ENCODE measurements at places on chromosomes 13 and 19. TPM values are rescaled to one million over a fixed set of nuclear protein-coding genes. Genes with fewer than 3 reads are reported as not detected.
A peak's percentile ranks its signal among the peaks of the same experiment; 100 is the strongest.

DNA sequence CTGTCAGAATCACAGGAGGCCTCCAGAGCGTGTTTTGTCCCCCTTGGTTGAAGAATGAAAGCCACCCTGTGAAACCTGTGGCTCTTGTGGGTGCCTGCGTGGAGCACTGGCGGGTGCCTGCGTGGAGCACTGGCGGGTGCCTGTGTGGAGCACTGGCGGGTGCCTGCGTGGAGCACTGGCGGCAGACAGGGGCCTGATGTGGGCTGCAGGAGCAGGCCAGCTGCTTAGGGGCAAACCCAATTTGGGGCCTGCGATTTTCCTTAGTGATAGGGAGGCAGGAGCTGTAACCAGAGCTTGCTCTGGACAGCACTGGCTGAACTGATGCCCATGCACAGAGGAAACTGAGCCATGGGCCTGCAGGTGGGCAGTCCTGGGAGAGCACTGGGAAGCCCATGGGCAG, 24.3 kb downstream of the ARHGEF7 start:
- no peak for DNase-seq

- no peak for DNase-seq
Observed at GRCh38 chr19:7521551-7522071, 813 bp upstream of the MCOLN1 start.

DNA sequence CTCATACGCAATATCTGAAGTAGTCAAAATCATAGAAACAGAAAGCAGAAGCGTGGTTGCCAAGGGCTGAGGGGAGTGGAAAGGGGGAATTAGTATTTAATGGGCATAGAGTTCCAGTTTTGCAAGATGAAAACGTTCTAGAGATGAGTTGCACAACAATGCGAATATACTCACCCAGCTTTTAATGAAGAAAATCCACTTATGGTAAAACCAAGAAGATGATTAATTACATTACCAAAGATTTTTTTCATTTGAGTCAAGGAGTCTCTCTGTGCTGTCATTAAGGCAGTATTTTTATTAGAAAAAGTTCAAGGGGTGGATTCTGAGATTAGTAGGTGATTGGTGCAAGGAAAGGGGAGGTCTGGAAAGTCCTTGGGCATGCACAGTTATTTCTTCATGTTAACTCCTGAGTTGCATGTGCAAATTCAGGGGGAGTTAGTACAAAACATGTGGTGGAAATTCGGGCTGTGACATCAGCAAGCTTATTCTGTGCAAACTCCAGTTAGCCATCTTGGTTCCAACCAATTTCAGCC, 6.9 kb upstream of the CBY2 start:
- no peak for DNase-seq

GRCh38 chr13:47553329-47553977, 447.6 kb downstream of the SUCLA2 start:
- no peak for DNase-seq

GRCh38 chr13:21010621-21011020, 50.8 kb downstream of the LATS2 start:
- no peak for DNase-seq

DNA sequence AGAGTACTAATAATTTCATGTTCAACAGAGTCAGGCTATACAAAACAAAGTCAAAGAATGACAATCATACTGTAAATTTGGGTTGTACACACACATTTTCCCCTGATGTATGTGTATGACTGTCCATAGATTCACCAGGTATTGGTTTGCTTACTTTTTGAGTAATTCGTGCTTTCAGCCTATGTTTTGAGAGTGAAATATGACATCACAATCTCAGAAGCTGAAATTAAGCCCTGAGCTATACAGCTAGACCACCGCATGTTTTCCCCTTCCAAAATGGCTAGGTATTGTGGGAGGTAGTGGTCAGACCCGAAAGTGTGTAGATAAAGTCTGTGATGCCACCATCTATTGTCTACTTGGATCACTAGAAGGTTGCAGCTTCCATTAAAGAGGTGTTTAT, 102.8 kb downstream of the KATNAL1 start:
- DNase-seq, result no peak

DNA sequence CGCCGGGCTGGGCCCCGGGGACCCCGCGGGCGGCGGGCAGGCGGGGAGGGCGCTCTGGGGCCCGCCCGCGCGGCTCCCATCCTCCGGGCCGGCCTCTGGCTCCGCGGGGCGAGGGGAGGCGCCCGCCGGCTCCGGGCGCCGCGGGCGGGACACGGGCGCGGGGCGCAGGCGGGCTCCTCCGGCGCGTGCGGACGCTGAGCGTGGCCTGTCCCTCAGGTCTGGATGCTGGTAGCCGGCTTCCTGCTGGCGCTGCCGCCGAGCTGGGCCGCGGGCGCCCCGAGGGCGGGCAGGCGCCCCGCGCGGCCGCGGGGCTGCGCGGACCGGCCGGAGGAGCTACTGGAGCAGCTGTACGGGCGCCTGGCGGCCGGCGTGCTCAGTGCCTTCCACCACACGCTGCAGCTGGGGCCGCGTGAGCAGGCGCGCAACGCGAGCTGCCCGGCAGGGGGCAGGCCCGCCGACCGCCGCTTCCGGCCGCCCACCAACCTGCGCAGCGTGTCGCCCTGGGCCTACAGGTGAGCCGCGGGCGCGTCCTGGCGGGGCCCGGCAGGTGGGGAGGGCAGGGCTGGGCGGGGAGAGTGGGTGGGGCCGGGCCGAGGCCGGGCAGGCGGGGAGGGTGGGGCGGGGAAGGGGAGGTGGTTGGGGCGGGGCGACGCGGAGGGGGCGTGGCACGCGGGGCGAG, 420 bp downstream of the IL17D start:
- peak; percentile 87 for DNase-seq

GRCh38 chr19:41525989-41526388, 50.0 kb upstream of the CEACAM21 start:
- DNase-seq, result no peak

DNA sequence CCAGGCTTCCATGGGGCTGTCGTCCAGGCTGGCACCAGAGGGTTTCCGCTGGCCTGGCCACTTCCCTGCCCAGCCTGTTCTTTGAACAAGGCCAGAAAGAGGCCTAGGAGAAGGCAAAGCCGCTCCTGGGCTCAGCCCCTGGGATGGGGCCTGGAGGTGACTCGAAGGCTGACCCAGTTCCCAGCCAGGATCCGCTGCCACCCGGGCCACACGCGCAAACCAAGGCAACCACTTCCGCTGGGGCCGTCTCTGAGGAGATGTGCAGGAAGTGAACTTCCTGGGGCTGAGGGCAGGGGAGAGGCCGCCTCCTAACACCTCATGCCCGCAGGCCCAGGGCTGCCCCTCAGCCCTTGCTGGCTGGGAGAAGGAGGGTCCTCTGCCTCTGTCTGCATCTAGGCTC, 15.2 kb downstream of the PLEKHF1 start:
- peak; percentile 87 for DNase-seq

DNA sequence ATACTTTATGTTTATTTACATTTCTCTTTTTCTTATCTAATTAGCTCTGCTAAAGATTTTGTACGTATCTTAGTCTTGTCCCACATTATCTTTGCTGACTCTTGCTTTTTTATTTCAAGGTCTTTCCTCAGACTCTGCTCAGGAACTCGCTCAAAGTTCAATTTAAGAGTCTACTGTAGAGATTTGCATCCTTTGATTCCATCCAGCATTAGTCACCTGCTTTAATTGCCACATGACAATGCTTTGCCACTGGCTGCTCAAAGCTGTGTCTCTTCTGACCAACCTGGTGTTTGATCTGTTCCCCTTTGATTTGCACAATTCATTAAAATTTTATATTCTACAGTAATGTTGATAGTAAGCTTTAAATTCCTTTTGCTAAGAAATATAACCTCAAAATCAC, 157.9 kb upstream of the FREM2 start:
- no peak for DNase-seq

DNA sequence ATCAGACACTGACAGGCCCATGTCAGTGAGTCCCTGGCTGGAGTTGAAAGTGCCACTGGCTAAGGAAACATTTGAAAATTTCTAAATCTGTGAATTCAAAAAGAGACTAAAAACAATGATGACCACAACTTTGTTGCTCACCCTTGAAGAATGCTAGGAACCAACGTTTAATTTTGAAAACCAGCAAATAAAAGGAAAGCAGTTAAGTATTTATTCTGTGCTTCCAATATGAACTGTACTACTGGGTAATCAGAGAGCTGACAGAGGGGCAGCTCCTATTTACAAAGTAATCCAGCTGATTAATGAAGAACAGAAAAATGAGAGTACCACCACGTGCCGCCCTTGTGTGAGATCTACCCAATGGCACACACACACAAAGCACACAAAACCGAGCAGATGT, 44.7 kb upstream of the LATS2 start:
- DNase-seq, result no peak

- DNase-seq, result no peak
Observed at GRCh38 chr13:101763191-101763590, 310.7 kb downstream of the ITGBL1 start.

DNA sequence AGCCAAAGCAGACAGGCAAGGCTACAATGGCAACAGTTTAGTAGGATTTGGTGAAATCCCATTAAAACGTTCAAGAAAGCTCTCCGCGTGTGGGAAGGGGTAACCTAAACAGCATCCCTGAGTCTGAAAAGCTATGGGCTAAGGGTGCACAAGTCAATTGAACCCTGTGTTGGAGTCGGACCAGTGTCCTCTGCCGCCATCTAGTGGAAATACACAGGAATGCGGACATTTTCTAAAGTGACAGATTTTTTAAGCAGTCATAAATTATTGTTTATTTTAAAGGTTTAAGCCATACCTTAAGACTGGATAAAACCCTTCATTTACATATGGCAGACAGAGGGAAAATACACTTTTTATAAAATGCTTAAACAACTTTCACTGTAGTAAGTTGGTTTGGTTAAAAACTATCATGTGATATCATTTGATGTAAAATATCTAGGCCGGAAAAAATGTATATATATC, 26.5 kb upstream of the LSM14A start:
- no peak for DNase-seq

Gene VSIG10L
- 0.51 TPM for total RNA-seq

Gene NBEA
- total RNA-seq, result 17.2 TPM

Gene RYR1
- 0.81 TPM for total RNA-seq
